ENCODE measurements at places on chromosomes 2 and 18.

DNA sequence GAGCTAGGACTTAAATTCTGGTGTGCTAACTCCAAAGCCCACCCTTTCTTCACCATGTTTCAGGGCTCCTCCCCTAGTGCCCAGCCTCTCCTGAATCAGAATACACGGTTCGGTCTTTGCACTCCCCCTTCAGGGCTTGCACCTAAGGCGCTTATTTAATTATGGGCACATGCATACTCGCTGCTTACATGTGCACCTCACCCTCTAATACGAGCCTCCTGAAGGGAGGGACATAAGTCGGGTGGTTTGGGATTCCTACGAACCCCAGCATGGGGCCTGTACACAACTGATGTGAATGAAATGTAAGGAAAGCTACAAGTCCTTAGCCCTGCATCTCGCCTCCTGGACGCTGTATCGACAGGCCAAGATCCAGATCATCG is 435 bp downstream of the IFT172 start:
- no peak for DNase-seq

GRCh38 chr2:203887677-203888076 is 20.1 kb downstream of the CTLA4 start:
- no peak for DNase-seq

GRCh38 chr2:103785956-103786355 is 1024.1 kb downstream of the TMEM182 start:
- DNase-seq: no peak

DNA sequence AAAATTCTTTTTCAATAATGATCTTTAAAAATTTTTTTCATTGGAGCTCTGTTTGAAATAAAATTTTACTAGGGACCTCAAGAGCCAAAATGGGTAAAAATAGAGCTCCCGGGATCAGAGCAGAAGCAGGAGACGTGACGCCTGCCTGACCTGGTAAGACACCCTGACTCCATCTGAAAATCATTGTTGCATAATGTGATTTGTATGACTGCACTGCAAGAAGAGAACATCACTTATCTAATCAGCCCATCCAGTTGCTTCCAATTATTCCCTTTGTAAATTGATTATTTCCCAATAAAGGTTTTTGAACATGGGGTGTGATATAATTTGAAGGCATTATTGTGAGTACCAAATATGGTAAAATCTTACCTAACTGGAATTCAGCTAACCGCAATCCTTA is 17.1 kb upstream of the TAF1B start:
- no peak for DNase-seq

DNA sequence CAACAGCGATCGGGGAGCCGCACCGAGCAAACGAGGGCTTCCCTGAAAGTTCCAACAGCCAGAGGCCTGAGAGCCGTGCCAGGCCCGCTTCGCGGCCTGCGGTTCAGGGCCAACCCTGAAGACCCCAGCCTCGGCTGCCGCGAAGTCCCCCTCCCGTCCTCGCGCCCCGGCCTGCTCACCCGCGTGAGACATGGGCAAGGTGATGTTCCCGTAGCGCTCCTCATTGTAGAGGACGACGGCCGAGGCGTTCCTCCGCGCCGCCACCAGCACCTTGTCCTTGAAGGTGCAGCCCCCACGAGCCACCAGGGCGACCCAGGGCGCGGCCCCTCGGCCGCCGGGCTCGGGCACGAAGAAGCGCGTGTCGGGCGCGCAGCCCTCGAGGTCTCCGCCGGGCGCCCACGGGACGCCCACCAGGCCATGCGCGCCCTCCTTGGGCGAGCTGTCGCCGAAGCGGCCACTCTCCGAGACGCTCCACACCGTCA is 510 bp downstream of the RNF149 start:
- no peak for DNase-seq

- no peak for DNase-seq
These were observed 246.1 kb downstream of the RAD51AP2 start for GRCh38 chr2:17272170-17272569.

DNA sequence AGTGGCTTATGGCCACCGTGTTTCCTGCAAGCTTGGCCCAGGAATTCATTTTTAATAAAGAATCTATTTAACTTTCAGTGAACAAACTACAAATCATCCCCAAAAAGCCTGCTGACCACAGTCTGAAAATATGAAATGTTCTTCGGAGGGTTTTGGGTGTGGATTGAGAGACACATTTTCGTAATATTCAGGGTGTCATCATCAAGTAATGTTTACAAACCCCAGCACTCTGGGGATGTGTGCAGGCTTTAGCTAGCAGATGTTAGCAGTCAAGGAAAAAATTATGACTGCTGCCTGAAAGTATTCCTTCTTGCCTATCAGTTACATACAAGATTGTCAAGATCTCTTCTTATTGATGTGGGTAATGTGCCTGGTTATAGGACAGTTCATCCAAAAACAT is 143.9 kb upstream of the FN1 start:
- no peak for DNase-seq

GRCh38 chr2:176902454-176902853 is 310.1 kb upstream of the HNRNPA3 start:
- no peak for DNase-seq

DNA sequence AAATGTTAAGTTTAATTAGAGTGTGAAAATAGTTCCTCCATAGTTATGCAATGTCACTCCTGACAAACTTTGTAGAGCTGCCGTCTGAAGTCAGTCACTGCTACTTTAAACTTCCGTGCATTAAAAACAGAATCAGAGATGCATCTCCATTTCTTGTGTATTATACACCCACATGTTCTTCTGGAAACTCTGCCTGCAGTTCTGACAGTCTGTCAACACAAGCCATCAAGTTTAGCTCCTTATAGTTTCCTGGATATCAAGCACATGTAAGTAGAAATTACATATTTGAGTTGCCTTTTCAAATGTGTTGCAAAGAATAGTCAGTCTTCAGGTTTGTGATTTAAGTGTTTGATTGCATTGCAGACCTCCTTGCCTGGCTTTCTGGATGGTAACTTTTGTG is 184.3 kb downstream of the CTNNA2 start:
- DNase-seq: no peak

- DNase-seq: no peak
These were observed 9.0 kb upstream of the SLC35F6 start for GRCh38 chr2:26754972-26755670.

DNA sequence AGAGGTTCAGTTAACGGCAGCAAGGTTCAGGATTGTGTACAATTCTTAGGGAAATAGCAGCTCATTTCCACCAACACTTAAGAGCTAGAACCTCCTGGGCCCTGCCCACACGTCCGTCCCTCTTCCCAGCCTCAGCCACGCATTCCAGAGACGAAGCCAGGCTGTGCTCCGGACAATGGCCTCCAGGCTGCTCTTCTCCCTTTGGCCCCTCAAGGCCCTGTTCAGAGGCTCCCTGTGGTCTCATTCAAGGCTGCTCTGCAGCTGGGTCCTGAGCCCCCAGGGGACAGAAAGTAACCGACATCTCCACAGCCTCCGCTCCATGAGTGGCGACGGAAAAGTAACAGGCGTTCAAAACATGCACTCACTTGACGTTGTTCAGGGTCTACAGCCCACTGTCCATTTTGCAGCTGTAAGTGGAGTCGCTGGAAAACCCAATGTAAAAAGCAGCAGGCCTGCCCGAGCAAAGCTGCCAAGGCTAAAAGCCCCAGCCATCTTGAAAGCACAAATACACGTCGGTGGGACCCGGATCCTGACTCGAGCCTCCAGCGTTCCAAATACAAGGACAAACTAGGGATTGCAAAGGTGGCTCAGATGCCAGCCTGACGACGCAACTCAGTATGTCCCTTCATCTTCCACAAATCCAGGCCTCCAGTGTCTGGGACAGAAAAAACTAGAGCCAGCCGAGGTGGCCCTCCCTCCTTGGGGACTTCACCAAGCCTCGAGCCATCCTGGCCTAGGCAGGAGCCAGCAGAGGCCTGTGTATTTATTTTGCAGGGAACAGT is 76.9 kb downstream of the NDUFA10 start:
- DNase-seq: no peak

- DNase-seq: no peak
These were observed 561.2 kb downstream of the METTL4 start for GRCh38 chr18:2009942-2010697.

GRCh38 chr18:5476961-5477800 is 66.6 kb downstream of the EPB41L3 start:
- no peak for DNase-seq

GRCh38 chr18:41371156-41372045 is 583.6 kb upstream of the PIK3C3 start:
- DNase-seq: no peak

- no peak for DNase-seq
These were observed 22.0 kb downstream of the ERMN start for GRCh38 chr2:157303612-157304011.

DNA sequence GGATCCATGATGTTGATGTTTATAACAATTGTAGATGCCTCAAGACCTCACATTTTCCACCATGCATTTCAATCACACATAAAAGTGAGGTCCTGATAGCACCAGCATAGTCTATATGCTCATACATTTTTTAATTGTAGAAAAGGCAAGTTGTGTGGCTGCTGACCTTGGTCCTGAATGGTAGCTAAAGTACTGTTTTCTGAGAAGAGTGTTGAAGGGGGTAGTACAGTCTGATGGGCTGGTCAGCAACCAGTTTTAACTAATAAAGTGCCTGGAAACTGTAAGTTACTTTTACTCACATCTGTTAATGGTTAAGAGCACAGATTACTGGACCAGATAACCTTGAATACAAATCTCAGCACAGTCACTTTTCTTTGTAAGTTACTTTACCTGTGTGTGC is 15.9 kb downstream of the ZNF638 start:
- no peak for DNase-seq

- no peak for DNase-seq
These were observed 229.1 kb downstream of the RTP5 start for GRCh38 chr2:242098445-242099128.

DNA sequence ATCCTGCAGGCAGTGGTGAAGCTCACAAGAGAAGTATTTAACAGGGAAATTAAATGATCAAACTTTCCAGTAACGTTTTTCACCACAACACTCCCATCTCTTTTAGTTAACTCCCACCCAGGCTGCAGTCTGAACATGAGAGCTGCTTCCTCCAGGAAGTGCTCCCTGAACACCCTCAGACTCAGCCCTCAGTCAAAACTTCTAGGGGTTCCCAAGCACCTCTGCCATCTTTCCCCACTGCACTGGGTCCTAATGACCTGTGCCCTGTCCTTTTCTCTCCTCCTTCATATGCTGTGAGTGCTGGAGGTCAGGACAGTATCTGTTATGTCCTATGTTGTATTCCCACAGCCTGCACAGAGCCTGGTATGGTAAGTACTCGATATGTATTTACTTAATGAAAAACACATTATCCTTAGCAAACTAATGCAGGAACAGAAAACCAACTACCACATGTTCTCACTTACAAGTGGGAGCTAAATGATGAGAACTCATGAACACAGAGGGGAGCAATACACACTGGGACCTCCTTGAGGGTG is 49.2 kb upstream of the ASPRV1 start:
- no peak for DNase-seq

DNA sequence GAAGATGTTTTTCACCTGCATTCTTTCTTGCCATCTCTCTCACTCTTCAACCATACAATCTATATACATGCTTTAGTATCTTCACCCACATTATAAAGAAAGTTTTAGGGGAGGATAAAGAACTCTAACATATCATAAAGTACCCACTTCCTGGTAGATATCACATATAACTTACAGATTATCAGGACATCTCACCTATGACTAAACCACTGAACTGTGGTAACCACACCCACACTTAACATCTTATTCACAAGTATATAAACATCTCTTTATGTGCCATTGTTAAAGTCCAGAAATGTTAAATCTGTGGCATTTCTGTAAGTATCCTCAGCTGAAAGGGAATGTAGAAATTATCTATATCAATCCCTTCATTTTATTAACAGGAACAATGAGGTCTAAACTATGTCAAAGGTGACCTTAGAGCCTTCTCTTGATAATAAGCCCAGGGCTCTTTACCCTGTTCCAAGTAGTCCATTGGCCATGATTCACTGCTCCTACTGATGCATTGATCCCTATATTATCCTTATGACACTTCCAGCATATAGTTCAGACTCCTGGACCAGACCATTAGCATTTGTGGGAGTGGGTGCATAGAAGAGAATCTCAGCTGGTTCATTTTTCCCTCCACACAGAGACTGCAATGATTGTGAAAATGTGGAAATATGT is 182.4 kb downstream of the SUCLG1 start:
- no peak for DNase-seq

DNA sequence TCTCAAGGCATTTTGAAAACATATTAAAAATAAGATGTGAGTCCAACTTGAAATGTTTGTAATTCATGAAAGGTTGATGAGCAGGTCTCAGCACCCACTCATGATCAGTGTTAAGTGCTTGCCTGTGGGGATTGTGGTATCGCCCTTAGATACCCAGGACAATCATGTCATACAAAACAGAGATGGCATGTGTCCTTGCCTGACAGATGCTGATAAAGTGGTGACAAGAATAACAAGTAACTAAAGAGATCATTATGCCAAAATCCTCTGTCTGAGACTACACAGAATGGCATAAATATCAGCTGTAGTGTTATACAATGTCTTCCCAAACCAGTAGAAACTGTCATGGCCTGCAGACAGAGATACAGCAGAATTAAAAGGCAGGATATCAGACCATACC is 930.3 kb downstream of the SUCLG1 start:
- no peak for DNase-seq

GRCh38 chr2:164430166-164430783 is 191.0 kb downstream of the GRB14 start:
- DNase-seq: no peak

GRCh38 chr2:112031473-112032223 is 23.4 kb upstream of the TMEM87B start:
- no peak for DNase-seq

DNA sequence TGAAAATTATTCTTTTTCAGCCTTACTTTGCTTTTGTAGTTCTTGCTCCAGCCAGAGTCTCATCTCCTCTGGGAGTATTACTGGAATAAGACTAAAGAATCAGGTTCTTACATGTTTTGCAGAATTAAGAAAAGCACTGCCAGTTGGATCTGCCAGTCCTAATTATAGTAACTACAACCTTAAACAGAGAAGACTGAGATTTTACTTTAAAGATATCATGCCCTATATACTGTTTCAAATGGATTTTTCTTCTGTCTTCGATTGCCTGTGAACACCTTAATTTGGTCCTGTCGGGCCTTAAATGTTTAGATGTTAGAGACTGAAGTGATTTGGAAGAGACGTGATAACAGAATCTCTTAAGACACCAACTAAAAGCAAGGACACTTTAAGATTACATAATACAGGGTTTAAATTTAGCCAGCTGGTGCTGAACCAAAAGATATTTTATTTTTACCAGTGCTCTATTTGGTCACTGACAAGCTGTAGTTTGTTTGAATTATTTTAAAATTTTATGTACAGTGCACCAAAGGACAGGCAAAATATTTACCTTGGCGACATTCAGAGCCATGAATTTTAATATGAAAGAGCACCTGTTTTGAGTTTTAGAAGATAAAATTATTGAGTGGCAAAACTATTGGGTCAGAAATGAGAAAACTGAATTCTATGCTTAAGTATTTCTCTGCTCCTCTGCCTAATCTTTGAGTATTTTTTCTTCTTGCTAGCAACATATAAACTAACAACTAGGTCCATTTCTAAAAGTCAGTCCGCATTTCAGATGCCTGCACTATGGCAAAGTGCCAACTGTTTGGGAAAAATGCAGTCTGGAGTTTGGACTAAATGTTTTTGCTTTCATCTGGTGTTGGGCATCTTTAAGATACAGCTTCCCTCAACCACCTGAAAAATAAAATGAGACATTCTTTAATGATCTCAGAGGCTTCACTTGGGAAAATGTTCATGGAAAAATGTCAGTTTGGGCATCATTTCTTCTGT is 300.0 kb downstream of the XIRP2 start:
- no peak for DNase-seq

Data from activated CD4-positive, alpha-beta T cell treated with anti-CD3 and anti-CD28 coated beads for 24 hours (primary cell).